ENCODE measurements at places on chromosomes 11 and 22.

GRCh38 chr11:2913019-2913431 lies 16.2 kb downstream of the PHLDA2 start:
- DNase-seq, result peak; percentile 53

DNA sequence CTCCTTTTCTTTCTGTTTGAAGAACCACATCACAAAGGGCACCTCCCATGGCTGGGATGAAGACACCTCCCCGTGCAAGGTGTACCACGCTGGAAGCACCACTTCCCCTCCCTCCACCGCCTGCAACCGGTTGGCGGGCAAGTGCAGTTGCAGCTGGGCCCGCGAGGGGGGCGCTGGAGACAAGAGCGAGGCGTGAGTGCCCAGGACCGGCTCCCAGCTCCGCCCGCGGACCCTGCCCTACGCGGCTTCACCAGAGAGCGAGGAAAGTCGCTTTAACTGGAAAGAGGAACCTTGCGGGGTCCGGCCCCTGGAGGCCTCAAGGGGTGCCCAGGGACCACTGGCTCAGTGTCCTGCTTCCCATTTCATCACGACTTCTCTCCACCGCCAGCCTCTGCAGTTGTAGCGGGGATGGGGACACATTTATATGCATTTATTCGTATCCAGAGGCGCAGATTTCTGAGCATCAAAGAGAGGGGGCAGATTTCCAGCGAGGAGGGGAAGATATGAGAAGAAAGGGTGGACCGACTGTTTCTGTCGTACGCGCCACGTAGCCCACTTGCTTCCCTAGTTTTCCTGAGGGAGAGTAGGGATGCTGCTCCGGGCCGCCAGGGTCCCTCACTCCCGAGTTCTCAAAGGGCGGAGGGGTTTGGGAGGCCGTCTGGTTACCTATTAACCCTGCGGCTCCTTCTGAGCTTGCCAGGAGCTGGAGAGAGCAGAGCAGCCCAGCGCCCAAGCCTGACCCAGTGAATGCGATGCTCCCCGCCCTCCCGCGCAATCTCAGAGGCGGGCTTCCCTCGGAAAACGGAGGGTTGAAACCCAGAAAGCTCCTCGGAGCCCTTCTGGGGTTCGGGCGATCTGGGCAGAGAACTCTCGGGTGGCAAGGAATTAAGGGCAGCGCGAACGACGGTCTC lies 3.5 kb downstream of the ESAM start:
- peak; percentile 63 for DNase-seq

DNA sequence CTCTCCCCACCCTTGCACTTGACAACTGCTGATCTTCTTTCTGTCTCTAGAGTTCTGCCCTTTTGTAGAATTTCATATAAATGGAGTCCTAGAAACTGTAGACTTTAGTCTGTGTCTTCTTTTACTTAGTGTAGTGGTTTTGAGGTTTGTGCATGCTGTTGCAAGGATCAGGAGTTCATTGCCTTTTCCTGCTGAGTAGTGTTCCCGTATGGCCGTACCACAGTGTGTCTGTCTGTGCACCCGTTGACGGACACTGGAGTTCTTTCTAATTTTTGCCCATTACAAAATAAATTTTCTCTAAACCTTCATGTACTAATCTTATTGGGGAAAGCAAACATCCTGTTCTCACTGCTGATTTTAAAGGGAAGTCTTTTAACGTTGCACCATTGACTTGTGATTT lies 138.1 kb downstream of the TBC1D22A start:
- DNase-seq, result no peak

- DNase-seq, result no peak
These were observed 402.4 kb downstream of the MN1 start for GRCh38 chr22:27399161-27399560.

DNA sequence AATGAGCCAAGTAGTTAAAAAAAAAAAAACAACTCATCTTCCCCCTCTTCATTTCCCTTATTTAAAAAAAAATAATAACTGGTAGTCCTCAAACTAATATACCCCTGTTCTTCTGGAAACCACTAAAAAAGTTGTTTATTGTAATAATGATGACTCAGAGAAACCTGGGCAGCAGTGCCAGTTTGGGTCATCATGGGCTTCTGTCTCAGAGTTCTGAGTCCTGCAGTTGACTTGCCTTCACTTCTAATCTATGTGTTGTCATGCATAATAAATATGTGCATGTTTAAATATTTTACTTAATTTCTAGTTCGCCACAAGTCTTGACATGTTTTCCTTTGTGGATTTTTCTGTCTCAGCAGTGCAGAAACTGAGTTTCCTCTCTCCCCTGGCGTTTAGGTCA lies 46.8 kb downstream of the PPP2R1B start:
- DNase-seq, result peak; percentile 7

DNA sequence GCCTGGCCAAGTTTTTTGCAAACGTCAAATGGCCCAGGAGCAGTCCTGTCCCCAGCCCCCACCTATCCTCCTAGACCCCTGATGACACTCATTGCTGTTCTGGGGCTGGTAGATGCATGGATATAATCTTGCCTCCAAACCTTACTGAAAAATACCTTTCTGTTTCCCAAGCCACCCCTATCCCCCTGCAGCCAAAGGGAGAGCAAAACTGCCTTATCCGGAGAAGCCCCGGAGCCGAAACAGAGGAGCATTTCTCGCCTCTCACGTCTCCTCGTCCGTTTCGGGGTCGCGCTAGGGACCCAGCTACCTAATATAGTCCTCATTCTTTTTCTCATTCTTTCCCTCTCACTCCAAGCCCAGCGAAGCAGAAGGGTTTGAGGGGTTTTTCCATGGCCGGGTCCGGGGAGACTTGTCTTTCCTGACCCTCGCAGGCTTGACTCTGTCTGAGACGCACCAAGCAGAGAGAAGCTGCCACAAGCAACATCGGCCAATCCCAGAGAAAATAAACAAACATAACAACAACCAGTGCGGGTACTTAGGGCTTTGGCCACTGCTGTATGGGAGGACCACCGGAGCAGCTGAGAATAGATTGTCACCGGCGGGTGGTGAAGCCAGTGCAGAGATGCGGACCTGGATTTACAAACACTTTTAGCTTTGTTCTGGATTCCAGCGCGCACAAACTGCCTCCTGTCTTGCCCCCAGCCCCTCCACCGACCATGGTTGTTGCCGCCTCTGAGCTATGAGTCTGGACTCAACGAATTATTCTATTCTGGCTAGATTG lies 1.6 kb downstream of the BSX start:
- no peak for DNase-seq

GRCh38 chr11:40401132-40401853 lies 1058.2 kb downstream of the LRRC4C start:
- DNase-seq, result no peak

DNA sequence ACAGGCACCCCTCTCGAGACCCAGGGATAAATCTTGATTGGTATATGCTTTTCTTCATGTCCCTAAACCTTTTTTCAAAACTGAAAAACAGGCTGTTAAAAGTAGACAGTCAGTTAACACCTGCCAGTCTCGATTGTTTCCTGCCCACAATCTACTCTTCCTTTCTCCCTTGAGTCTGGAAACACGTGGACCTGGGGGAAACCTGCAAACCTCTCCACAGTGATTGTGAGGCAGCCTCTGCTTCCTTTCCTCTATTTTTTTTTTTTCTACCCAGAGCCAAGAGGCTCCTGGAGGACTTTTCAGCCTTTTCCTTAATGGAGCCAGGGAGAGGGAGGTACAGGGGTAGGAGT lies 69.4 kb upstream of the CLMP start:
- no peak for DNase-seq

- DNase-seq, result no peak
These were observed 34.3 kb upstream of the CSTF3 start for GRCh38 chr11:33195462-33196173.

- peak; percentile 83 for DNase-seq
These were observed 44.0 kb downstream of the KIAA1671 start for GRCh38 chr22:24996420-24996952.

DNA sequence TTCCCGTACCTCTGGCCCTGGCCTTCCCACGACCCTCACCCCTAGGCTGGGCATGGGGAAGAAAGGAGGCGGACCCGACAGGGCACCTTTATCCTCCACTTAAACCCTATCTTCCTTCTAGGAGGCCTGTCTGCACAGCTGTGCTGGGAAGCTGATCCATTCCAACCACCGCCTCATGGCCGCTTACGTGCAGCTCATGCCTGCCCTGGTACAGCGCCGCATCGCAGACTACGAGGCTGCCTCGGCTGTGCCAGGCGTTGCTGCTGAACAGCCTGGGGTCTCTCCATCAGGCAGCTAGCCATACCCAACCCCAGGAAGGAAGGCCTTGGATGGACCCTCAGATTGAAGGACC lies 599 bp downstream of the TIMM10B start:
- no peak for DNase-seq

DNA sequence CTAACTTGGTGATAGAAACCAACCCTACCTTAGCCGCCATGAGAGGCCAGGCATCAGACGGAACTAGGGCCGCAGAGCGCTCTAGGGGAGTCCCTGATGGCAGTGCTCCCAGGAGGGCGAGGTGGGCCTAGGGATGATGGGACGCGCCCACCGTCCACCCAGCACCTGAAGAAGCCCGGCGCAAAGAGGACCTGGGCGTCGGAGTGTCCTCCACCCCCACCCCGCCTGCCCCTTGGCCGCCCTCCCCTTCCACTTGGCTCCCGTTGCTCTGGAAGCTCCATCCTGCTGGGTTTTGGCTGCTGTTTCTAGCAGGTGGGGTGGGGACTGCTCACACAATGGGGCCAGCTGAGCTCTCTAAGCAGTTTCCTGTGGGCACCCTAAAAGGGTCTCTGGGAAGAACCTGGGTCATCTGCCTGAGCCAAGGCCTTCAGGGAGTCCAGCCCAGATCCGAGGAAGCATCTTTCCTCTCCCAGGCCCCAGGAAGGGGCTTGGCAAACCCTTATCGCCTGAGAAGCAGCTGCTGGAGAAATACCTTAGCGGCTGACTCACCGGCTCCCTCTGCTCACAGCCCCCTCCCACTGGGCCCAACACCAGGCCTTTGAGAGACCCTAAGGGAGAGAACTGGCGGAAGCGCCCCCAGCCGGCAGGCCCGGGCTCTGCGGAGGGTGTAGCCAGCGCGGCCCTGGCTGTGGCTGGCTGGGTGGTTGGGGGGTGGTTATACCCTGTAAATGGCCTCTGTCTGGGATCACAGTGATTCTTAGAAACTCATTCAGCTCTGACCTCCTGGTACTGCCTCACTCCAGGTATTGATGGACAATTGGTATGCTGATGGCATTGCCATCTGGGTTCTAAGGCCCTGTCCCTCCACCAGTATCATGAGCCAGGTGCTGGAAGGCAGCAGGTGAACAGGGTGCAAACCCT lies 19.3 kb downstream of the CREB3L1 start:
- DNase-seq, result peak; percentile 93

- DNase-seq, result peak; percentile 90
These were observed 6.3 kb downstream of the PC start for GRCh38 chr11:66951927-66952337.

- no peak for DNase-seq
These were observed 906 bp upstream of the NAA40 start for GRCh38 chr11:63937713-63938478.

GRCh38 chr11:7973011-7973410 lies 7.8 kb upstream of the NLRP10 start:
- DNase-seq, result no peak

DNA sequence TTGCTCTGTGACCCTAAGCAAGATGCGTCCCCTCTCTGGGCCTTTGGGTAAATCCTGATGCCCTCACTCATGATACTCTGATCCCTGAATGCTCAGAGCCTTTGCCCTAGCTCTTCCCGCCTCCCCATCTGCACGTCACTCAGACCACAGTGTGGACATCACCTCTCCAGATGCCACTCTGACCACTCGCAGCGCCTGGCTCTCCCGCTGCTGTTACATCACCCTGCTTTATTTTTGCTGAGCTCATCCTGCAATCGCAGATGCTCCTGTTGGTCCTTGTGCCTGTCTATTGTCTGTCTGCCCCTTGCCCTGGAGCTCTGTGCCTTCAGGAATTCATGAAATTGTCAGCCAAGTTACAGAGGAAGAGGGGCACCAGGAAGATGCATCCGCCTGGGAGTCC lies 5.5 kb downstream of the OSM start:
- no peak for DNase-seq

DNA sequence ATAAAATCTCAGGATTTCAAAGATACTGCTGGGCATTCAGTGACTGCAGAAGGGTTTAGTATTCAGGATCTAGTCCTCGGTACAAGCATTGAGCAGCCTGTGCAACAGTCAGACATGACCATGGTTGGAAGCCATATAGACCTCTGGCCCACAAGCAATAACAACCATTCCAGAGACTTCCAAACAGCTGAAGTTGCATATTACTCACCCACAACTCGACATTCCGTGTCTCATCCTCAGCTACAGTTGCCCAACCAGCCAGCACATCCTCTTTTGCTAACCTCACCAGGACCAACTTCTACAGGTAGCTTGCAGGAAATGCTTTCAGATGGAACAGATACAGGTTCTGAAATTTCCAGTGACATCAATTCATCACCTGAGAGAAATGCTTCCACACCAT lies 156.8 kb downstream of the C11orf91 start:
- no peak for DNase-seq

DNA sequence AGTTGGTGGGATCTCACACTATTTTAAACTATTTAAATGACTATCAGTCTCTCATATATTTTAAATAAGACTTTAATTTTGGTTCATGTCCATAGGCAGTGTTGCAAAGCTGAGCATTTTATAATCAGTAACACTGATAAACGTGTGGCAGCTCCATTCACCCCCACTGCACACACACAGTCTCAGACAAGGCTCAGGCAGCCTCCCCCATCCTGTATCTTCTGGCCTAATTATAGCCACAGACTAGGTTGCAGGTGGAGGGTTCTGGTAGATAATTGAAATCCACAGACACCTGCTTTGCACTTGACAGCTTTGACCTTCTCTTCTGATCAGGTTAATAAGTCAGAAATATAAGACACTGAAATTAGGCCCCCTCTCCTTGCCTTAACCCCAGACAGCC lies 118.5 kb upstream of the LDLRAD3 start:
- no peak for DNase-seq

DNA sequence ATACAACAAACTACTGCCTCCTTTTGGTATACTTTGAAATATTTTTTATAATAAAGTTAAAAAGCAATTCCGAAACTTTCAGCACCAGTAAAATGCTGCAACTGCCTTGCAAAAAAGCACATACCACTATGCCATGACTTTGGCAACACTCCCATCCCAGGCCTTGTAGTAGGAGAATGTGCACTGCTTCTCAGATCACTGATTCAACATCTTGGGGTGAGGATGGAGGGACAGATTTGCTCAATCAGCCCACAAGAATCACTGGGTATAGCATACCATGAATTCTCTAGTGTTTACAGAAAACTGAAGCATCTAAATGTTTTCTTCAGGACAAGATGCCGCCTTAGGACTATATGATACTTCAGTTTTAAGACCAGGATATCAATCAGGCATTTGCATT lies 14.9 kb downstream of the EIF4ENIF1 start:
- DNase-seq, result peak; percentile 16

- DNase-seq, result no peak
These were observed 8.5 kb upstream of the ACR start for GRCh38 chr22:50729391-50730012.

Data from myocyte (in vitro differentiated cells).